Stimulated activated CD8-positive, alpha-beta memory T cell treated with anti-CD3 and anti-CD28 coated beads, Interleukin-2, amount 100 ng/mL, for 48 hours (primary cell): ENCODE measurements at places on chromosomes 16 and 17.
A peak's percentile ranks its signal among the peaks of the same experiment; 100 is the strongest.

DNA sequence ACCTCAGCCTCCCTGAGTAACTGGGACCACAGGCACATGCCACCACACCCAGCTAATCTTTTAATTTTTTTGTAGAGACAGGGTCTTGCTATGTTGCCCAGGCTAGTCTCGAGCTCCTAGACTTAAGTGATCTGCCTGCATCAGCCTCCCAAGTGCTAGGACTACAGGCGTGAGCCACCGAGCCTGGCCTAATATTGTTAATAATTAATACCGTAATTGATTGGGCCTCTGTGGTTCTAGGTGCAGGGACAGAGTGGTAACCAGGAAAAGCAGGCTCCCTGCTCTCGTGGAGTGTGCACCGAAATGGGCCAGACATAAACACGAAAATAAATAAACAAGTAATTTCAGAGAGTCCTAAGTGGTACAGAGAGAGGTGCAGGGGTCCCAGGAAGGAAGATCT lies 241.0 kb downstream of the GSG1L start:
- DNase-seq: no peak

- no peak for DNase-seq
Observed at GRCh38 chr17:58049533-58049932, 33.7 kb upstream of the DYNLL2 start.

- DNase-seq: no peak
Observed at GRCh38 chr16:89827383-89828198, 684 bp upstream of the SPIRE2 start.

DNA sequence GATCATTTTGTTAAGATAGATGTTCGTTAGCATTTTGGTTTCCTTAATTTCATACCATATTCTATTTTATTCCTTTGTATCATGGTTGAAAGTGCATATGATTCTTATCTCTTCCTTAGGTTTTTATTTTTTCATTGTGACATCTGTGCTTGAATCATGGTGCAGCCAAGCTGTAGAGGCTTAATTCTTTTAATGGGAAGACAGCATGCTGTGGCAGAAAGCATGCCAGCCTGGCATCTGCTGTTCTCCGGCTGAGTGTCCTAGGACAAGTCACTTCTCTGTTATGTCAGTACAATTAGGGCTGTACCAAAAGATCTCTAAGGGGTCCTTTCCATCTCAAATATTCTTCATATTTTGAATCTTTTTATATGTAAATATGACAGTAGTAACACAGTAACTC lies 68.5 kb upstream of the PMFBP1 start:
- no peak for DNase-seq

- DNase-seq: peak; percentile 57
Observed at GRCh38 chr17:82882715-82883418, 43.0 kb upstream of the ZNF750 start.

- no peak for DNase-seq
Observed at GRCh38 chr17:927611-928461, 51.7 kb downstream of the NXN start.

DNA sequence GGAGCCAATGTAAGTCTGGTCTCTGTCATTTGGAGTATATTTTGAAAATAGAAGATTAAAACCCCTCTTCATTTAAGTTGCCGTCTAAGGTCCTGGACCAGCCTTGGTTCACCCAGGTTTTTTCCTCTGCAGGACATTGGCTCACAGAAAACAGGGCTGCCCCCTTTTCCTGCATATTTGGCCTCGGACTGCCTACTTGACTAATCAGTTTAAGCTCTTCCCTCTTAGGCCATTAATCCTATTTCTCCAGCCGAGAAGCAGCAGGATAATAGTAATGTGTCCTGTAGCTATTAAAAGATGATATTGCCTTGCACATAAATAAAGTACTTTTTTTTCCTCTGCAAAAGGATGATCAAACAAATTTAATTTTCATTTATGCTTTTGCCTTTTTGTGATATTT lies 52.1 kb downstream of the PRKCA start:
- no peak for DNase-seq

GRCh38 chr16:68146585-68146984 lies 61.4 kb downstream of the NFATC3 start:
- DNase-seq: no peak

DNA sequence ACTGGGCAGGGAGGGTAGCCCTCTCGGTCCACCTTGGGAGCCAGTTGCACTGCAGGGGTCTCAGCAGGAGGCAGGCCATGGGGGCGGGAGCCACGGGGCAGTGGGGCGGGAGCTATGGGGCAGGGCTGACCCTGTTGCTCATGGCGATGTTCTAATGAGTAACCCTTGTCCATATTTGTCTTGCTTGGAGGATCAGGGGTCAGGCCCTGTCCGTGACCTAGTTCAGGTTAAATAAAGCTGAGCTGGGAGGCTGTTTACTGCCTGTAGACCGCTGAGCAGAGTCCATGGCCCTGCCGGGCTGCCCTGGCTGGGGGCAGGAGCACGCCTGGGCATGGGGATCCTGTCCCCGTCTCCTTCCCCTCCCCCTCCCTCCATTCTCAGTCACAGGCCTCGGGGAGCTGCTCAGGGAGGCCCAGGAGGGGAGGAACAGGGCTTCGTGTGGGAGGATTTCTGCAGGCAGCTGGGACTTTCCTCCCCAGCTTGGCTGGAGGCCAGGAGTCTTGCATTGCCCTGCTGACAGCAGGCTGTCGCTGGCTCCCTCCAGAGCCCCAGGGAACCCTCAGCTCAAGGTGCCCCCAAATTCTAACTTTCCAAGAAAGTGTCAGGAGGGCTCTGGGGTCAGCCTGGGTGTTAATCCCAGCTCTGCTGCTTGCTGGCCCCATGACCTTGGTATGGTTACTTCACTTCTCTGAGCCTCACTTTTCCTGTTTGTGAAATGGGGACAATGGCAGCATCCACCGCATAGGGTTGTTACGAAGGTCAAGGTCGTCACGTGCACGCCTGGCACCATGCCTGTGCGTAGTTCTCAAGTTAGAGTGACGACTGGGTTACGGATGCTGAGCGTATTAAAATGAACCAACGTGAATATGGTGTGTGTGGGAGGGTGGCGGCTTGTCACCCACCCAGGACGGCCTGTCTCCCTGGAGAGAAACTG lies 6.1 kb upstream of the SERPINF2 start:
- DNase-seq: peak; percentile 30

GRCh38 chr16:81921843-81922584 lies 89.3 kb downstream of the SDR42E1 start:
- no peak for DNase-seq

GRCh38 chr17:81723651-81724209 lies 11.6 kb downstream of the SLC25A10 start:
- DNase-seq: no peak

DNA sequence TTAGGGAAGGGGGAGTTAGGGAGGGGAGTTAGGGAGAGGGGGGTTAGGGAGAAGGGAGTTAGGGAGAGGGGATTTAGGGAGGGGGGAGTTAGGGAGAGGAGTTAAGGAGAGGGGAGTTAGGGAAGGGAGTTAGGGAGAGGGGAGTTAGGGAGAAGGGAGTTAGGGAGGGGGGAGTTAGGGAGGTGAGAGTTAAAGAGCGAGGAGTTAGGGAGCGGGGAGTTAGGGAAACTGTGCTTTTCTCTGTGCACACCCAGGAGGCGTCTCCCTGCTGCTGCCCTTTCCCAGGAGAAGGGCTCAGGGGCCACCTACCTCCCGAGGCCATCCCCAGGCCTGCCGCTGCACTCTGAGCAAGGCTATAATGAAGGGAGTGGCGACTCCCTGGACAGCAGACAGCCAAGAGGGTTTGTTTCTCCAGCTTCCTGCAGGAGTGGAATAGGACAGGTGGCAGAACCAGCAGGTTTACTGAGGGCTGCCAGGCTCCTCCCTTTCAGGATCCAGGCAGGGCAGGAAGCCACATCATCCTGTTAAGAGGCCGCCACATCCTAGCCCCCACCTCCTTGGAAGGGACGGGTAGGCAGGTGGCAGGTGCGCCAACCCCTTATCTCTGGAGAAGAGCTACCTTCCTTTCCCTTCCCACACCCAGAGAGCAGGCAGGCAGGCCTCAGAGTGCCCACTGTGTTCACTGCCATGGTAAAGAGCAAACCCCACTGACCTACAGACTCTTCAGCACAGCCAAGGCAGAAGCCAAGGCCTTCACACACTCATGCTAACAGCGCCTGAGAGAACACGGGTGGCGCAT lies 4.3 kb downstream of the CANT1 start:
- DNase-seq: no peak

GRCh38 chr17:58310511-58311428 lies 17.8 kb downstream of the TSPOAP1 start:
- DNase-seq: no peak

DNA sequence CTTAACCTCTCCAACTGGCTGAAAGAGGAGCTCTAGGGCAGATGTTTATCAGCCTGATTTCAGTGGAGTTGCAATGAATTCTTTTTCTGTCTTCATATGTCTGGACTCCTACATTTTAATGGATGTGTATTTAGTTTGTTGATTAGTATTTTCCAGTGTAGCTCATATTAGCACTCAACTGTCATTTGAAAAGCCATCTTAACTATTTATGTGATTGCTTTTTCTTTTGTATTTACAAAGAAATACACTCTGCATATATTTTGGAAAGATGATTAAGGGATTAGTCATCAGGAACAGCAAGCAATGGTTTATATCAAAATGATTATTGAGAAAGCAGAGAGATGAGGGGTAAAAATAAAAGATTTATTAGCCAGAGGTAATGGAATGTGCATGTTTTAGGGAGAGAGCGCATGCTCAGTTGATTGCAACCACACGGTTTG lies 71.1 kb downstream of the WWOX start:
- no peak for DNase-seq

DNA sequence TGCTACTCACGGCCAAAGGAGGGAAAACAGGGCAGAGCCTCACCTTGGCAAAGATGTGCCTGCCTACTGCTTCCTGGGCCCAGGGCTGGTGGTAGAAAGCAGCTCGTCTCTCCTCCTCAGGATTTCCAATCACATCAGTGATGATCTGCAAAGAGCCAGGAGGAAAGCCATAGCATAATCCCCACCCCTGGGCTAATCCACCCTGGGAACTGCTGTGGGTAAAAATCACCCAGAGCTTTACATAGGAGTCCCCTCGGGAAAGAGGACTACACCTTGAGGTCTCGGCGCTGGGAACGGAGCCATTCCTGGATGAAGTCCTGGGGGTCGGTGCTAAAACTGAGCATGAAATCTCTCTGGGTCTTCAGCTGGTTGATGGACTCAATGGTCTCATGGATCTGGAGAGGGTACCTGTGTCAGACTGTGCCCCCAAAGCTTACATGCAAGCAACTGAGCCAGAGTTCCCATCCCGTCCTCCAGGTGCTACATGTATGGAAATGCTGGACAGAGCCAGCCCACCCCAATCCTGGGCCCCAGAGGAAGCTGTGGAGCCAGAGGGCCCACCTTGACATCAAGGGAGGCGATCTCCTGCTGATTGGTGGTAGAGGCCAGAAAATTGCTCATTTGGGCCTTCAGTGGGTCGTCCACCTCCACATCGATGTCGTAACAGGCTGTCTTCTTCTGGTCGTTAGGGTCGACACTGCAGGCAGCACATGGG lies 5.7 kb upstream of the FTSJ3 start:
- DNase-seq: no peak

- DNase-seq: no peak
Observed at GRCh38 chr17:31310886-31311285, 3.0 kb downstream of the EVI2B start.

GRCh38 chr16:20359997-20360396 lies 7.5 kb upstream of the UMOD start:
- no peak for DNase-seq

DNA sequence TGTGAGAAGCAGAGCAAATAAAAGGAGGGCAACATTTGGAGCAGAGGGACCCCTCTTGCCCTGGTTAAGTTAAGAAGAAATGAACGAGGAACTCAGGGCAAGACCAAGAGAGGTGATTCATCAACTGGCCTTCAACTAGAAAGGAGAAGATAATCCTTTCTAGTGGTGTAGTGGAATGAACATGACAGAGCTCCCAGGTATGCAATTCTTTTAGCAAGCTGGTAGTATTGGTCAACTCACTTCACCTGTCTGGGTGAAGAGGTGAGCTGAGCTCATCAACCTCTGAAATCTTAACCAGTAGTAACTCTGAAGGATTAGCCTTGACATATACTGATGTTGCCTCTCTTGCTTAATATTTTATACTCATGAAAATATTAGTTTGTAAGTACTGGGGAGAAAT lies 1024.7 kb upstream of the GOT2 start:
- DNase-seq: no peak

DNA sequence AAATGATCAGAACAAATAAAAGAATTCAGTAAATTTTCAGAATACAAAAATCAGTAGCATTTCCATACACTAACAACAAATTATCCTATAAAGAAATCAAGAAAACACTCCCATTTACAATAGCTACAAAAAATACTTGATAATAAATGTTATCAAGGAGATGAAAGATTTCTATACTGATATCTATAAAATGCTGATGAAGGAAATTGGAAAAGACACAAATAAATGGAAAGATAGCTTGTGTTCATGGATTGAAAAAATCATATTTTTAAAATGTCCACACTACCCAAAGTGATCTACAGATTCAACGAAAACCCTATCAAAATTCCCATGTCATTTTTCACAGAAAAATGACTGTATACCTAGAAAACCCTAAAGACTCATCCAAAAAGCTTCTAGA lies 18.1 kb downstream of the SLFN12 start:
- no peak for DNase-seq
